ENCODE measurements at places on chromosomes 4 and X. TPM values are rescaled to one million over a fixed set of nuclear protein-coding genes. Genes with fewer than 3 reads are reported as not detected.
A peak's percentile ranks its signal among the peaks of the same experiment; 100 is the strongest.

GRCh38 chrX:148577741-148578140 is 77.3 kb downstream of the AFF2 start:
- no peak for DNase-seq

DNA sequence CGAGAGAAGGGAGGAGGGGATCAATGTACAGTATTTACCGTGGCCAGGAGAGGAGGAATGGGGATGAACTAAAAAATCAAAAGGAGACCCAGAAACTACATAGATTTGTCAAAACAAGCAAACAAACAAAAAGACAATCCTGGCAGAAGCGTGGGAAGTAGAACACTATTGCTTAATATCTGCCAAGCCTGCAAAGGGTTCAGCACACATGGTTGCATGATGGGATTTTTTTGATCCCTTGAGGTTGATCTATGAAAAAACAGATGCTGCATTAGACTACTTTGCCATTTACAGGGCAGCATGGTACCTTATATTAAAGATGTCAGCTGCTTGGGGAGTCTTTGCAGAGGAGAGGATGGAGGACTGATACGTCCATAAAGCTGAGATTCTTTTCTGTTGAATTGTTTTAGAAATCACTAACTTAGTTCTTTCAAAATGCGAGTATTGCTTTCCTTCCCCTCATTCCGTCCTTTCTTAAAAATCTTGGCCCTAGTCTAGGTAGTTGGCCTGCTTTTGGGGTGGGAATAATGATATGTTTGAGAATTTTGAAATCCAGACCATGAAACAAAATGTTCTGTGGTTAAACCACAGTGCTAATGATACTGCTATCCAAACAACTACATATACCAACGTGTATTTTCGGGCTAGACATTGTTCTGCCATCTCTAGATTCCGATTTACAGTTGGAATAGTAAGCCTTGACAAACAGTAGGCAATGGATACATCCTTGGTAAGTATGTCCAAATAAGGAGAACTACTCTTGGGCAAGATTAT is 39.6 kb upstream of the TMEM150C start:
- no peak for DNase-seq

GRCh38 chr4:129138810-129139496 is 43.0 kb downstream of the C4orf33 start:
- DNase-seq = no peak

- no peak for DNase-seq
Measured at GRCh38 chr4:164621886-164622521, 131.9 kb upstream of the SMIM31 start.

DNA sequence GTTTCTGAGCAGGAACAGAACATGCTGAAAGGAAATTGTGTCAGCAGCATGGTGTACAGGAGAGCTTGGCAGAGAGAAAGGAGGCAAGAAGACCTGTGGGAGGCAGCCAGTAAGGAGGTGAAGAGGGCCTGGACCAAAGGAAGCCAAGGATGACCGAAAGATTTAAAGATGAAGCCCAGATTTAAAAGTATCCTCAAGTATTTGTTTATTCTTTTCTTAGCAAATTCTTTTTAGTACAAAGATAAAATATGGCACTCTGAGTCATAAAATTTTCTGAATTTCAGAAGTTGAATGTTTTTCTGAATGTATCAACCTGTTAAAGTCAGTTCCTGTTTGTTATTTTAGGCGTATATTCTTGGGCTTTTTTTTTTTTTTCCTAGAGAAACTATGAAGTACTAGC is 3.5 kb downstream of the PKD2 start:
- DNase-seq = no peak

- DNase-seq = peak; percentile 86
Measured at GRCh38 chrX:41334363-41335197, 618 bp downstream of the DDX3X start.

GRCh38 chrX:29470030-29470429 is 745.3 kb upstream of the MAGEB2 start:
- no peak for DNase-seq

DNA sequence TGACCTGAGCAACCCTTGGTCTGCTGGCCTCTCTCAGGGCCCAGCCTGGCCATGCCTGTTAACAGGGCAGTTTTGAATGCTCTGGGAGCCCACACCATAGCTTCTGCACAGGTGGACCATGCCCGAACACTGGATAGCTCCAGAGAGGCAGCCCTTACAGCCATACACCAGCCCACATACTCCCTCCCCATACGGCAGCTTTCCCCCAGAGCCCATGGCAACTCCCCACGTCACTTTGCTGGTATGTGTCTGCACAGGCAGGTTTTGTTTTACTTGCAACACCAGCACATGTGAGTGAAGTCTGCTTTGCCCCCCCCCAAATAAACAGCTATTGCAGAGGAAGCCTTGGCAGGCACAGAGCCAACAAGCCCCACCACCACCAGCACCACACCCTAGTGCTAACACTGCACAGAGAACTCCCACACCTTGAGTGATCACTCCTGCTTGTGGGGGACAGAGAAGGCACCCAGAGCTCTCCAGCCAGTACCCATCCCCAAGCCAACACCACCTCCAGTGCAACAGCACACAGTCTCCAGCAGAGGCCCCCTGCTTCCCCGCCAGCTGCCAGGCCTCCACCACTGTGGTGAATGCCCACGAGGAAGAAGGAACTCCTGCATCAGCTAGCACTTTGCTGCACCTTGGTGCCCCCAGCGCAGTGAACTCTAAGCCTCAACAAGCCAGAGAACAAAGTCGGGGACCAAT is 87.3 kb downstream of the STPG2 start:
- DNase-seq = no peak

DNA sequence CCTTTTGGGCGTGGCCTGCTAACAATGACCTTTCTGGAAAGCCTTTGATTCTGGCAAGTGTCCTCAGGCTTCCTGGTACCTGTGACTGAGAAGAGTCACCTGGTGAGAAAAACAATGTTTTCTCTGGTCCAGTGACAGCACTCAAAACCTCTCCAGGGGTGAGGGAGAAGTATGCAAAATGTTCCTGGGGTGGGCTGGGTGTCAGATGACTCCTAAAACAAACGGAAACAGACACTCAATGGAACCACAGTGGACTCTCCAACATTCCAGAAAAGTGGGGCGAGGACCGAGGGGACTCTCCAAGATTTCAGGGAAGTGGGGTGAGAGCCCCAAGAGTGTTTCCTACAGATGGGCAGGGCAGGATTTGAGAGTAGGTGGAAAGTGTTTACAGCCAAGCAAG is 69.5 kb downstream of the ANAPC4 start:
- no peak for DNase-seq

DNA sequence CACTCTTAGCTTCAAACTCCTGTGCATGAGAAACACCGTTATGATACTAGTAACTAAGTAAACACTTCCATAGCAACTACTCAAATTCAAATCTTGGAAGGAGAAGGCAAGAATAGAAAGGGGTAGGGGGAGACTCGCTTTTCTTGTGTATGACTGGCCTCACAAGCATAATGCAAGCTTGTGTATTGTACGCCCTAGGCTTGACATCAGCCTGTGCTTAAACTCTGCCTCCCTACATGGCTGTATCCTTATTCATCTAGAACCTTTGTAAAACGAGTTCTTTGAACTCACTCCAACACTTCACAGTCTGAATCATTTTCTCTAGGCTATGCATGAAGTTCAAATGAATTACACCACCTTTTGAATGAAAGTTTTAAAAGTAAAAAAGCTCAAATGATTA is 1071.2 kb upstream of the ADGRL3 start:
- no peak for DNase-seq

DNA sequence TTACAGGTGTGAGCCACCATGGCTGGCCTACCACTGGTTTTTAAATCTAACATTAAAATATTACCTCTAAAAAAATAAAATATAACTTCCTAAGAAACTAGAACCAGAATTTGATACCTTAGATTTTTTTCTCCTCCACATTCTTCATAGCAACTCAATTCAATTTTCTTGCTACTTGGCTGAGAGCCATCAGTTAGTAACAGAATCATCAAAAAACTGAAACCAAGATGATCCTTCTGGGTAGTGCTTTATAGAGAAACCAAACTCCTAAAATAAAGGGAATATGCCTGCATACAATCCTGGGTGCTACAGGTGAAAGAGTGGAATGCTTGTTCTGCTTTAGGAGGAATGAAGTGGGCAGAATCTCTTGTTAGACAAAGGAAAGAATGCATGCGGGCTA is 64.4 kb downstream of the RPS3A start:
- no peak for DNase-seq

DNA sequence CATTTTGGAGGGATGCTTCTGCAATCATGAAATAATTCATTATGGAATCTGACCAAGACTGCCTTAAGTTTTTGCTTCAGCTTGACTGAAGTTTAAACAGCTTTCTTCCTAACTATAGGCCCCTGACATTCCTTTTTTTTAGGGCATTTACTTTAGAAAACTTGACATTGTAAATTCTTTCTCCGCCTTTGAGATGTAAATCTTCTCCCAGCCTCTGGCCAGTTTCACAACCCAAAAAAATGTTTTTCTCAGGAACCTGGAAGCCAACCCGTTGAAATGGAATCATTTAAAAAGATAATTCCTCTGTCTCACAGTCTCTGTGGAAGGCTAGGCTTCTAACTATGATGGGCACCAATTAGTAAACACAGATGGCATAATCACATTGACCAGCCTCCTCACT is 710.4 kb upstream of the PABPC4L start:
- DNase-seq = no peak

DNA sequence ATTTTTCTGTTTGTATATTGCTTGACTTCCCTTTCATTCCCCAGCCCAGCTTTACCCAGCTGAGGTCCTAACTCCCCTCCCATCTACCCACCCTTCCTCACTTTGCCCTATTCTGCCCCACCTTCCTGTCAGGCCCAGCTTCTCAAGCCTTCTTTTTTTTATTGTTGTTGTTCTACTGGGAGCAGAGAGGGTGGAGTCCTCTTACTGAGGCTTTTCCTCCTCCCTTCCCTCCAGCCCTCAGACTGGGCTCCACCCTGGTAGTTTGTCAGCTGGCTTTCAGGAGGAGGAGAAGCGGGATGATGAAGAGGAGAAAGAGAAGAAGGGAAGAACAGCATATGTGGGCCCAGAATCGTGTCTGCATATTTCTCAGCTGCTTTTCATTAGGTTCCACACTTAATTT is 3.2 kb upstream of the KLF8 start:
- no peak for DNase-seq

- no peak for DNase-seq
Measured at GRCh38 chr4:105594099-105595010, 41.9 kb downstream of the ARHGEF38 start.

DNA sequence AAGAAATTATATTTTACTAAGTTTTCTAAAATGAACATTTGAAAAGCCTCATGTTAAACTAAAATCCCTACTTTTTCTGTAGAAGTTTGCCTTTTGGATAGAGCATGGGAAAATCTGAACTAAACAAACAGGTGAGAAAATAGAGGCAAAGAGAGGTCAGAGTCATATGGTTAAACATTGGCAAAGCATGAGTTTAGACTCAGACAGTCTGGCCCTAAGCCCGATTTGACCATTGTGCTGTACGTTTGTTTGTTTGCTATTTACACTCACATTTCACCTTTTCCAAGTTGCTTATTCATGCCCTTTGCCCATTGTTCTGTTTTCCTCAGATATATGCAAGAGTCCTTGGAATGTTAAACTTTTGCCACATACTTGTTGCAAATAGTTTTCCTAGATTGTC is 85.4 kb downstream of the TIGD2 start:
- no peak for DNase-seq

GRCh38 chr4:44760142-44760898 is 34.0 kb upstream of the GNPDA2 start:
- DNase-seq = no peak

- no peak for DNase-seq
Measured at GRCh38 chr4:168496834-168497233, at the start of gene PALLD. TSS of gene PALLD (plus strand) at chr4:168497052.

- DNase-seq = no peak
Measured at GRCh38 chr4:119016636-119017035, 119.0 kb upstream of the MYOZ2 start.

- no peak for DNase-seq
Measured at GRCh38 chr4:97359826-97360225, 783.5 kb downstream of the STPG2 start.

GRCh38 chr4:163623787-163624186 is 129.3 kb downstream of the TMA16 start:
- DNase-seq = no peak

- DNase-seq = no peak
Measured at GRCh38 chr4:176393306-176394013, 73.7 kb downstream of the SPCS3 start.

GRCh38 chr4:13483768-13484121 is 395 bp downstream of the RAB28 start:
- DNase-seq = no peak

- DNase-seq = no peak
Measured at GRCh38 chr4:49018718-49019295, 32.7 kb downstream of the CWH43 start.

DNA sequence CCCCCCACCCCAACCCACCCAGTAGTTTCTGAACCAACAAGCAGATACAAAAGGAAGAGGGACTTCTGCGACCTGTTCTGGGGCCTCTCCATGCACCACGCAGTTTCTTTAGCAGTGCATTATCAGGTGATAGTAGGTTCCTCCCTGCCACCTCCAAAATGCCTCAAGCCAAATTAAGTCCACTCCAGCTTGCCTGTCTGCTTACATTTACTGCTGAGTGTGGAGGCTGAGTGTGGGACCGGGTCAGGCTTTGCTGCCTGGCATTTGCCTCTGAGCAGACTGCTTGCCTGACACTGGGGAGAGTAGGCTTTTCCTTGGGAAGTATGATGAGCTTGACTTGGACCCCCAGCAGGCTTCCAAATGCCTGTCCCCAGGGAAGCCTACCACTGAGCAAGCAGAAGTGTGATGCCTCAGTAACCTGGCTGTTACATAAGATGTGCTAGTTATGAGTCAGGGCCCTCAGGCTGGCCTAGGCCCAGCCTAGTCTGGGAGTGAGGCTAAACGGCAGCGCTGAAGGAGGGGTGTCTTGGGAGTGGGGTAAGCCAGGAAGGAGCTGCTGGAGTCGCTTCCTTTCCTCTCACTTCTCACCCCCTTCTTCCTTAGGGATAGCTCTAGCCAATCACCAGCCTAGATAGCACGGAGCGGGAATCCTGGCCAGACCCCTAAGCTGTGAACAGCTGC is 9.0 kb downstream of the TSC22D3 start:
- DNase-seq = no peak

The CITED1 gene
- not detected for total RNA-seq

The SH2D1A gene
- total RNA-seq = 43.8 TPM

The ZFYVE28 gene
- 55.7 TPM for total RNA-seq

The DCAF12L1 gene
- total RNA-seq = not detected

The MCUB gene
- 106 TPM for total RNA-seq

The COX7B2 gene
- total RNA-seq = not detected

The MAGEA1 gene
- not detected for total RNA-seq

The CT45A10 gene
- not detected for total RNA-seq

The POU3F4 gene
- total RNA-seq = not detected

The TDO2 gene
- not detected for total RNA-seq

The CSAG1 gene
- total RNA-seq = not detected

The GAGE13 gene
- total RNA-seq = not detected

The AMBN gene
- not detected for total RNA-seq

The HPSE gene
- total RNA-seq = 7.2 TPM

The ZIC3 gene
- total RNA-seq = not detected

The FABP2 gene
- not detected for total RNA-seq

The NEUROG2 gene
- total RNA-seq = not detected

The NEIL3 gene
- total RNA-seq = 0.43 TPM

The NAAA gene
- total RNA-seq = 82.4 TPM
